ENCODE measurements at places on chromosomes 1 and 21. TPM values are rescaled to one million over a fixed set of nuclear protein-coding genes. Genes with fewer than 3 reads are reported as not detected.
A peak's percentile ranks its signal among the peaks of the same experiment; 100 is the strongest.

DNA sequence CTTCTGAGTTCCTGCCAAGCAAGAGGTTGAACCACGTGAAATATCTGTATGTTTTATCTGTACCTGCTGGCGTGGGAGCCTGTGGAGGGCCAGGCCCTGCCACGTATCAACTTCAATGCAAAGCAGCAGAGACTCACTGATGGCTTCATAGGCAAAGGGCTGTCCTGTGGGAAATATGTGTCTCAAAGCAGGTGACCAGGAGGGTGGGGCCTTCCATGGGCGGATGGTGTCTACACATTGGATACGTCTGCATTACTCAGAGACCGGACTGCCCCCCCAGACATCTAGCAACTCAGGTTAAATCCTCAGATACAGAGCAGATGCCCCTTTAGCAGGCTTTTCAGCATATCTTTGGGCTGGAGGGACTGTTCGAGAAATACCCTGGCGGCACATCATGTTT lies 210.8 kb upstream of the C1orf174 start:
- H3K27me3 ChIP-seq: no peaks in the 10 kb centered on the region
- no peaks in the 10 kb centered on the region for H3K4me1 ChIP-seq
- no peak overlapping the region for H3K4me3 ChIP-seq

GRCh38 chr1:161928056-161928455 lies 95.6 kb downstream of the OLFML2B start:
- H3K4me3 ChIP-seq: no peak overlapping the region
- no peaks in the 10 kb centered on the region for H3K36me3 ChIP-seq
- DNase-seq: no peak
- no peak overlapping the region for H3K27ac ChIP-seq
- H3K27me3 ChIP-seq: no peaks in the 10 kb centered on the region

Gene SMCP
- total RNA-seq: not detected

- no peaks in the 10 kb centered on the region for H3K27me3 ChIP-seq
- no peak overlapping the region for H3K27ac ChIP-seq
- no peak for DNase-seq
- no peaks in the 10 kb centered on the region for H3K4me1 ChIP-seq
- H3K4me3 ChIP-seq: no peak overlapping the region
These were observed 203.6 kb upstream of the CHODL start for GRCh38 chr21:18041012-18041411.

- no peaks in the 10 kb centered on the region for H3K27me3 ChIP-seq
- H3K27ac ChIP-seq: no peak overlapping the region
- no peak for DNase-seq
- no peak overlapping the region for H3K4me3 ChIP-seq
- H3K4me1 ChIP-seq: peaks cover 10% of the 10 kb centered on the region
- no peaks in the 10 kb centered on the region for H3K36me3 ChIP-seq
These were observed 115.2 kb downstream of the ADGRL2 start for GRCh38 chr1:81915937-81916336.

Gene GPX7
- total RNA-seq: 6.2 TPM

GRCh38 chr1:201069636-201070035 lies 42.6 kb downstream of the CACNA1S start:
- no peaks in the 10 kb centered on the region for H3K4me1 ChIP-seq
- H3K36me3 ChIP-seq: no peaks in the 10 kb centered on the region
- no peaks in the 10 kb centered on the region for H3K27me3 ChIP-seq
- DNase-seq: no peak

GRCh38 chr1:247849616-247850015 lies 7.4 kb upstream of the TRIM58 start:
- H3K27me3 ChIP-seq: no peaks in the 10 kb centered on the region
- H3K36me3 ChIP-seq: no peaks in the 10 kb centered on the region
- no peak overlapping the region for H3K27ac ChIP-seq
- DNase-seq: no peak
- no peaks in the 10 kb centered on the region for H3K4me1 ChIP-seq
- no peak overlapping the region for H3K4me3 ChIP-seq

Gene LRRC39
- total RNA-seq: 0.58 TPM

- H3K4me3 ChIP-seq: no peak overlapping the region
- no peaks in the 10 kb centered on the region for H3K4me1 ChIP-seq
- no peak for DNase-seq
- no peak overlapping the region for H3K27ac ChIP-seq
- H3K27me3 ChIP-seq: no peaks in the 10 kb centered on the region
These were observed 116.9 kb downstream of the TGFBR3 start for GRCh38 chr1:91768786-91769725.

- H3K4me1 ChIP-seq: no peaks in the 10 kb centered on the region
- no peak overlapping the region for H3K4me3 ChIP-seq
- no peak for DNase-seq
These were observed 98.0 kb downstream of the ADAMTS1 start for GRCh38 chr21:26747216-26747615.

Gene C1orf87
- total RNA-seq: 1.7 TPM

- H3K4me1 ChIP-seq: no peaks in the 10 kb centered on the region
- no peak overlapping the region for H3K4me3 ChIP-seq
- no peaks in the 10 kb centered on the region for H3K36me3 ChIP-seq
- no peak for DNase-seq
- H3K27me3 ChIP-seq: no peaks in the 10 kb centered on the region
These were observed 7.1 kb upstream of the KCNAB2 start for GRCh38 chr1:6038603-6039002.

GRCh38 chr1:18400347-18401102 lies 80.2 kb upstream of the KLHDC7A start:
- no peak for DNase-seq
- H3K4me1 ChIP-seq: no peaks in the 10 kb centered on the region
- H3K4me3 ChIP-seq: no peak overlapping the region
- H3K27me3 ChIP-seq: peaks cover 19% of the 10 kb centered on the region
- no peaks in the 10 kb centered on the region for H3K36me3 ChIP-seq
- H3K27ac ChIP-seq: no peak overlapping the region

DNA sequence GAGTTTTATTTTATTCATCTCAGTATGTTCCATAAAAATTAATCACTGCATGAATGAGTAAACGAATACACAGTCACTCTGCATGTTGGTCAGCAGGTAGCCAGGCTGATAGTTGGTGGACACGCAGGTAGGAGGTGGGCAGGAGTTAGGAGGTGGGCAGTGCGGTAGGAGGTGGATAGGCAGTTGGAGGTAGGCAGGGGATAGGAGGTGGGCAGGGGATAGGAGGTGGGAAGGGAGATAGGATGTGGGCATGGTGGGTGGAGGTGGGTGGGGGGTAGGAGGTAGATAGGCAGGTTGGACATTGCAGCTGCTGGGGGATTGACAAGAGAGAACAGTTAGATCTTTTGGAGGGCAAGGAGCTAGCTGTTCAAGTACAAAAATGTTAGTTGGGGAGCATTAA lies 322.7 kb downstream of the PTPRU start:
- peak; percentile 23 for DNase-seq
- no peak overlapping the region for H3K27ac ChIP-seq
- no peak overlapping the region for H3K4me3 ChIP-seq
- no peaks in the 10 kb centered on the region for H3K4me1 ChIP-seq
- no peaks in the 10 kb centered on the region for H3K36me3 ChIP-seq
- no peaks in the 10 kb centered on the region for H3K27me3 ChIP-seq

Gene DENND2D
- total RNA-seq: 78.2 TPM

DNA sequence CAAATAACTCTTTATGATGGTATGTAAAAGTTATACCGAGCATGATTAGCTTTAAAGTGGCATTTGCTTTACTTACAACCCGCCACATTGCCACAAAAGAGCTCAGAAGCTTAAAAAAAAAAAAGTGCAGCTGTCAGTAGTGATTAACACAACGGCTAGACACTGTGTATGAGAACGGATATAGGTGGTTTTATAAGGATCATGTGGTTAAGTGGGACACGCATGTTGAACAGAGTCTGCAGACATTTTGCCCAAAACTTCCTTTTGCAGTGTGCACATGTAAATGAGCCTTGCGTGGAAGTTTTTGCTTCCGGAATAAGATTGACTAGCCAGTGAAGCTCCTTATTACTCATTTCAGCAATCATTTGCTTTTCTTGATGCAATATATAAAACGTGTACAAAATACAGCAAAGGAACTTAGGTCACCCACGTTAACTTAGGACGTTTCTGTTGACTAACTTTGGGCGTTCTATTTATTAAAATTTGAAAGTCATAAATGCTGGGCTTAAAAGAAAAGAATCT lies 58.7 kb upstream of the RGS1 start:
- no peak overlapping the region for H3K4me3 ChIP-seq
- H3K27me3 ChIP-seq: no peaks in the 10 kb centered on the region
- H3K27ac ChIP-seq: peak overlapping the region; percentile 24
- H3K4me1 ChIP-seq: no peaks in the 10 kb centered on the region

Gene BCL10
- total RNA-seq: 25.9 TPM

Gene SLC37A1
- 21.6 TPM for total RNA-seq

DNA sequence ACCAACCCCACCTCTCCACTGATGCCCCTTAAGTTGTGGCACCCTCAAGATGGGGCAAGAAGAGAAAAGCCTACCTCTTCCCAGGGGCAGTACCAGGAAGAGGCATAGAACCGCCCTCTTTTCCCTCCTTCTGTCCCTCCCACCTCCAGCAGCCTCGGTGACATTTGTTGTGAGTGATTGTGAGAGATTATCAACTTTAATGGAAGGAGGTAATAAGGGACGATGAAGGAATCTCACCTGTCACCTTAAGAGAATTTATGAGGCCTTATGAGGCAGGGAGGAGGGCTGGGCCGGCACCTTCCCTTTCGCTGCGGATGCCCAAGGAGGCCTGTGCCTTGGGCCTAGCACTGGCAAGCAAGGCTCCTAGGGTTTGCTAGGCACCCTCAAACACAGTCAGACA lies 1.4 kb upstream of the ADGRB2 start:
- H3K36me3 ChIP-seq: no peaks in the 10 kb centered on the region
- no peak overlapping the region for H3K27ac ChIP-seq
- no peak for DNase-seq
- H3K4me1 ChIP-seq: peaks cover 21% of the 10 kb centered on the region
- peaks cover 33% of the 10 kb centered on the region for H3K27me3 ChIP-seq

Gene FMO2
- total RNA-seq: 392 TPM

GRCh38 chr21:42336054-42336453 lies 14.7 kb downstream of the TFF2 start:
- no peaks in the 10 kb centered on the region for H3K27me3 ChIP-seq
- no peak overlapping the region for H3K4me3 ChIP-seq

GRCh38 chr1:149967041-149967440 lies 30.4 kb upstream of the MTMR11 start:
- H3K36me3 ChIP-seq: peaks cover 78% of the 10 kb centered on the region
- H3K27ac ChIP-seq: no peak overlapping the region
- H3K27me3 ChIP-seq: no peaks in the 10 kb centered on the region
- H3K4me1 ChIP-seq: peaks cover 22% of the 10 kb centered on the region
- no peak overlapping the region for H3K4me3 ChIP-seq

Gene FAM110D
- 6.9 TPM for total RNA-seq

Gene SLC22A15
- total RNA-seq: 25.7 TPM

DNA sequence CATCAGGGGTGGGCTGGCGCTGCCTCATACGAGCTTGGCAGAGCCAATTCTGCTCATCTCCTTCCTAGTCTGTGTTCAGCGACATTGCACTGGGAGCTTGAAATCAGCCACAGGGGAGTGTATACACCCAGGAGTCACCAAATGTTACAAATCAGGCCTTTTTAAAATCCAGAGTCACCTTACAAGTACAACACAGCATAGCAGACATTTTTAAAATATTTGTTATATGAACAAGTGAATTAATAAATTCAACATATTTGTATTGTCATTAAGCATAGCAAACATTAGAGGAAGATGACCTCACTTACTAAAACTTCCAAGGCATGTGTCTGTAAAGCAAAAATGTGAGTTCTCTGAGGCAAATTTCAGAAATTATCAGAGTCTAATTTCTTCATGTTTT lies 210.0 kb downstream of the HLX start:
- no peak overlapping the region for H3K27ac ChIP-seq
- H3K4me3 ChIP-seq: no peak overlapping the region
- no peak for DNase-seq
- no peaks in the 10 kb centered on the region for H3K36me3 ChIP-seq
- H3K27me3 ChIP-seq: no peaks in the 10 kb centered on the region

GRCh38 chr1:112971006-112971405 lies 15.0 kb upstream of the SLC16A1 start:
- H3K27ac ChIP-seq: no peak overlapping the region
- DNase-seq: no peak
- no peaks in the 10 kb centered on the region for H3K4me1 ChIP-seq
- H3K4me3 ChIP-seq: no peak overlapping the region
- H3K36me3 ChIP-seq: no peaks in the 10 kb centered on the region
- no peaks in the 10 kb centered on the region for H3K27me3 ChIP-seq

- no peak overlapping the region for H3K27ac ChIP-seq
- H3K4me3 ChIP-seq: no peak overlapping the region
- DNase-seq: no peak
- peaks cover 3% of the 10 kb centered on the region for H3K4me1 ChIP-seq
- peaks cover 17% of the 10 kb centered on the region for H3K27me3 ChIP-seq
- no peaks in the 10 kb centered on the region for H3K36me3 ChIP-seq
These were observed 40.8 kb upstream of the C1orf174 start for GRCh38 chr1:3940754-3941345.

Measured in upper lobe of right lung (tissue), 1 donor.